ENCODE measurements at places on chromosomes 3 and 15.

GRCh38 chr3:117248153-117248552, 538.6 kb downstream of the TUSC7 start:
- DNase-seq: no peak

- DNase-seq: no peak
These were observed 276.6 kb upstream of the CFAP20DC start for GRCh38 chr3:59326246-59327024.

- DNase-seq: no peak
These were observed 186.3 kb upstream of the GPR149 start for GRCh38 chr3:154616298-154616697.

- DNase-seq: no peak
These were observed 249.8 kb downstream of the POLQ start for GRCh38 chr3:121295979-121296378.

GRCh38 chr3:131549340-131549739, 46.6 kb upstream of the MRPL3 start:
- no peak for DNase-seq

DNA sequence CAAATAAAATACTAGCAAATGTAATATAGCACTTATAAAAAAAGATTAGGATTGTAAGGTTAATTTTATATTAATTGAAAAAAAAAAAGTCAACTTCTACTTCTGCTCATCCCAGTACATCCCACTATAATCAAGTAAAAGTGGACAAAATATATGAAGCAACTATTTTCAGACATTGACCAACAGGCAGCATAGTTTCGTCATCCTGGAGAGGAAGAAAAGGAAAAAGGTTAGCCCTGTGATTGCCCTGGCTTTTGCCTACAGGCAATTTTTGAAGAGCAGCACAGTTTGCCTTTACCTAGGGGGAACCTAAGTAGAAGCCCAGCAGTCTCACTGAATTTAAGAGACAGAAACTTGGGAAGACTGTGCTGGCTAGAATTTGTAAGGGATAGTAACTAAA, 52.2 kb upstream of the ACTC1 start:
- no peak for DNase-seq

DNA sequence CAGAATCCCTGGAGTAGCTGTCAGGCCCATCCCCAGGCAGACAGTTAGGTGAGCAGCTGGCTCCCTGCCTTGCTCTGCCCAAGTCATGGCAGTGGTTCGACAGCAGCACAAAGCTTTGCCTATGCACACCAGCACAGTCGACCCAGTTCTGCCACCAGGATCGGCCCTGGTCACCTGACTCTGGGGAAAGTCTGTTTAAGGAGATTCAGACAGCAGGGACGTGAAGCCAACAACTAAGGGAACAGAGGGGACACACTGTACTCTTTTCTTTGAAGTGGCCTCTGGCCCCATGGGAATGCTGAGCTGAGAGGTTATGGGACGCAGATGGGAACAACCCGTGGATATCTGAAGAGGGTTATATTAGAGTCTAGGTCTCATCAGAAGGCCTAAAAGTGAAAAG, 134.8 kb downstream of the CHDH start:
- no peak for DNase-seq

DNA sequence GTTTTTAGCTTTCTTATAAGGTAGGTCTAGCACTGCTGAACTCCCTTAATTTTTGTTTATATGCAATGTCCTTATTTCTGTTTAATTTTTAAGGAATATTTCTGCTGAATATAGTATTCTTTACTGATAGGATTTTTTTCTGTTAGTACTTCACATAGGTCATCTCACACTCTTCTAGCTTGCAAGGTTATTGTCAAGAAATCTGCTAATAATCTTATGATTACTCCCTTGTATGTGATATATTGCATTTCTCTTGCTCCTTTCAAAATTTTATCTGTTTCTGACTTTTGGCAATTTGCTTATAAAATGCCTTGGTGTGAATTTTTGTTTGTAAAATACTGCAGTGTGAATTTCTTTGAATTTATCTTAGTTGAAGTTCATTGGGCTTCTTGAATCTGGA, 298.4 kb downstream of the GAP43 start:
- no peak for DNase-seq

GRCh38 chr3:24763393-24763792, 268.7 kb upstream of the THRB start:
- peak; percentile 60 for DNase-seq

DNA sequence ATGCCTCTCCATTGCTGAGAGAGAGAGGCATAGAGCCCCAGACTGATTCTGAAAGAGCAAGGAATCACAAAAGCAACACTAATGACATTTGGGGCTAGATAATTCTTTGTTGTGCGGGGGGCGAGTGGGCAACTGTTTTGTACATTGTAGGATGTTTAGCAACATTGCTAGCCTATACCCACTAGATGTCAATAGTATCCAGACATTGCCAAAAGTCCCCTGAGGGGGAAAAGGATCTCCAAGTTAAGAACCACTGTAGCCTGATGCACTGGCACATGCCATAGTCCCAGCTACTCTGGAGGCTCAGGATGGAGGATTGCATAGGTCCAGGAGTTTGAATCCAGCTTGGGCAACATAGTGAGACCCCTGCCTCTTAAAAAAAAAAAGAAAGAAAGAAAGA, 22.8 kb upstream of the GOLM2 start:
- DNase-seq: no peak

GRCh38 chr15:57654153-57654852, 52.2 kb upstream of the POLR2M start:
- peak; percentile 75 for DNase-seq
